Activated T-cell treated with anti-CD3 and anti-CD28 coated beads, Interleukin-2, amount 50 U/mL, for 72 hours (primary cell): ENCODE measurements at places on chromosomes 3 and 15. TPM values are rescaled to one million over a fixed set of nuclear protein-coding genes. Genes with fewer than 3 reads are reported as not detected.

DNA sequence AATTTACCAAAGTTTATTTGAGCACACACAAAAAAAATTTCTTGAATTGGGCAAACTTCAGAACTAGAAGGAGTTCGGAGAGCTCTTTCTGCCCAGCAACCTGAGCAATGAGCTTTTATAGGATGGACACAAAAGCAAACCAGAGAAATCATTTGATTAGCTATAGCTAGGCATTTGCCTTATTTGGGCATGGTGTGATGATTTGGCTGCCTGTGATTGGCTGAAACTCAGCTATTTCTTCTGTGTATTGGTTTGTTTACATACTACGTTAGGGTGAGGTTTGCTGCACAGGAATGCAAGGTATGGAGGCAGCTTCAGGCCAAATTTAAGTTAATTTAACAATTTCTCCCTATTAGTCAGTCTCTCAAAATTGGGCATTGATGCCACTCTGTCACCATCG is 65.1 kb downstream of the NEK11 start:
- no peak for DNase-seq

DNA sequence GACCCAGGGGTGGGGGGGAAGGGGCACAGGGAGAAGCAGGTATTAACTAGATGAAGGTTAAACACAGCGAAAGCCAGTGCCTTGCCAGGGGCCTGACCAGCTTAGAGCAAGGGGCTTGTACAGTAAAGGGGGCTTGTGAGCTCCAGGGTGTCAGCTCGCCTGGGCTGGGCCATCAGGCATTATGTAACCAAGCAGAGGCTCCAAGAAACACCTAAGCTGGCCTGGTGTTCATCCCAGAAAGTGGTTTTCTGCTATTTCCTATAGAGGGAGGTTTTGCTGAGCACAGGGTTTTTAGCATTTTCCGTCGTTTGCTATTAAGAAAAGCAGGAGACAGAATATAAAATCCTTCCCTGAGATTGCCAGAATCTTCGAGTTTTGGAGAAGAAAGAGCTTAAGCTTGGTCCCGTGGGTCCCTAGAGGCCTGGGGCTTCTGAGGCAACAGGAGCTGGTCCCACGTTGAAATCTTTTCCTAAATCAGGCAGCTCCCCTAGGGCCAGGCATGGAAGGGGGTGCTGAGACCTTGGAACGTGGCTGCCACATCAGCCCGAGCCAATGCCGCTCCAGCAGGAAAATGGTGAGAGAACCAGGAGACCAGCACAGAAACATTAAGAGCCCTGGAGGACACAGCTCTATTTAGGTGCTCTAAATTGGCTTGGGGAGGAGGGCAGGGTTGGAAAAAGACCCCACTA is 71.4 kb downstream of the ISG20 start:
- DNase-seq: no peak

DNA sequence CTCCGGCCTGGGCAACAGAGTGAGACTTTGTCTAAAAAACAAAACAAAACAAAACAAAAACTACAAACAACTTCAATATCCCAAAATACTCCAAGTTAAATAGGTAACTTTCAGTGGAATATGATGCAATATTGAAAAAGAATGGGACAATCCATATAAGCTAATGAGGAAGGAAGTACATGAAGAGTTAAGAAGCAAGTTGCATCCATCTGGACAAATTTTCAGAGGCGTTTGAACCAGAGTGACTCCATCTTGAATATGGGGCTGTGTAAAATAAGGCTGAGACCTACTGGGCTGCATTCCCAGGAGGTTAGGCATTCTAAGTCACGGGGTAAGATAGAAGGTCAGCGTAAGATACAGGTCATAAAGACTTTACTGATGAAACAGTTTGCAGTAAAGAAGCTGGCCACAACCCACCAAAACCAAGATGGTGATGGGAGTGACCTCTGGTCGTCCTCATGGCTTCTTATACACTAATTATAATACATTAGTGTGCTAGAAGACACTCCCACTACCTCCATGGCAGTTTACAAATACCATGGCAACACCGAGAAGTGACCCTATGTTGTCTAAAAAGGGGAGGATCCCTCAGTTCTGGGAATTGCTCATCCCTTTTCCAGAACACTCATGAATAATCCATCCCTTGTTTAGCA is 58.1 kb upstream of the LCTL start:
- DNase-seq: no peak

The GPX1 gene
- total RNA-seq: 112 TPM

DNA sequence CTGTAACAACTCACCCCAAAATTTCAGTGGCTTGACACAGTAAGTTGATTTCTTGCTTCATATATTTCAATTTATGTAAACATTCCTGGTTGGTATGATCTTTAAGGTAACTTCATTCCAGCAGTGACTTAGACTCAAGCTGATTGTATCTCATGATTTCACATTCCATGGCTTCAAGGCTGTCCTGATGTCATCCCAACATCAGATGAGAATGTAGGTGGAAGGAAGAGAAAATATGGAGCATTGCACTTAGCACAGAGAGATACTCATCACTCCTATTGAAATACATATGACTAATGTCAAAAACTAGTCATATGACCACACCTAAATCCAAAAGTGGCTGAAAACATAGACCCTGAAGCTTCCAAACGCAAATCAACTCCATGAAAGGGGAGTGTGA is 793.8 kb downstream of the TBL1XR1 start:
- no peak for DNase-seq

DNA sequence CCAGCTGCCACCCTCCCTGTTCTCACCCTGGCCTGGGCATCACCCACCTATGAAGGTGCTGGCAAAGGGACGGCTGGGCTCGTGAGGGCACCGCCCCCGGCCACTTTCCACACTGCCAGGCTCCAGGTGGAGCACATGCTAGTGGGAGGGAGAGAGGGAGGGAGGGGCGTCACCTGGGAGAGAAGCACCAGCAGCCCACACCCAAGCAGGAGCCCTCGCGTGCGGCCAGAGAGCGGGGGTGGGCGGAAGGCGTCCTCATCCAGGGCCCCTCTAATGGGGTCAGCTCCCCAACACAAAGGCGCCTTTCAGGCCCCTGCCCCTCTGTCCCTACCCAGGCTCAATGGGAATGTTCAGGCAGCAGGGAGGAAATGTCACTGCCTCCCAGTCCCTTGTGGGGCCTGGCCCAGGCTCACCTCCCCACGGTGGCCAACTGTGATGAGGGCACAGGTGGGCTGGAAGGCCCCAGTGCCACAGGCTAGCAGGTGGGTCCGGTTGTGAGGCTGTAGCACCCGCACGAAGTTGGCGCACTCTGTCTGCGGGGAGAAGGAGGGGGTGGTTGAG is 3.1 kb downstream of the SEMA3G start:
- no peak for DNase-seq

The GABRG3 gene
- total RNA-seq: not detected

DNA sequence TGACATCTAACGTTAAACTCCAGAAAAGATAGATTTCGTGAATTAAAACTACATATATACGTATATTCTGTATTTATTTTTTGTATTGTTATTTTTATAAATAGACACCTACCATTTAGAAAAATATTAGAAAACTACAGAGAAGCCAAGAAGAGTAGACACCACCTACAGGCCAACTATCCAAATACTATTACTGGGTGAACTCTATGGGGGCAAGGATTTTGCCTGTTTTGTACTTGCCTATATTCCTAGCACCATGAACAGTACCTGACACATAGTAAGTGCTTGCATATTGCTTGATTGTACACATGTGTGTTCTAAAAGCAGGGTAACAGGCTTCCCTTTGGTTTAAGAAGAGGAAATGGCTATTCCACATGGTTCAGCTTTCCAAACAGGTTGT is 24.4 kb upstream of the CLEC3B start:
- DNase-seq: no peak

DNA sequence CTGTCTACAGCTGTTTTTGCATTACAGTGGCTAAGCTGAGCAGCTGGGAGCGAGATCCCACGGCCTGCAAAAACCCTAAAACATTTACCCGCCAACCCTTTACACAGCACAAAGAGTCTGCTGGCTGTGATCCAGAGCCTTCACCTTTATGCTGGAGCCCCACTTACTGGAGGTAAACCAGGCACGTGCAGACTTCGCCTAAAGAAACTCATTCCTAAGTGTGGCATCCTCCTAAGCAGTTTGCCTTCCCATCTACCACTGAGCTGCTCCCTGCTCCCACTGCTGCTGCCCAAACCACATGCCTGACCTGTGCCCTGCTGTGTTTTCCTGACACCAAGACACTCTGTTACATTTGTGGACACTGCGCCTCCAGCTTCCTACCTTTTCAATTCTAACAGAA is 53.0 kb downstream of the CHSY1 start:
- DNase-seq: no peak

The GPR149 gene
- total RNA-seq: not detected

The BFSP2 gene
- not detected for total RNA-seq
